ENCODE measurements at places on chromosomes 4 and X. TPM values are rescaled to one million over a fixed set of nuclear protein-coding genes. Genes with fewer than 3 reads are reported as not detected.

TMEM154 gene
- total RNA-seq: 1.7 TPM

REELD1 gene
- not detected for total RNA-seq

CXCL9 gene
- total RNA-seq: not detected

HAND2 gene
- total RNA-seq: 69.7 TPM

LONRF3 gene
- 5.8 TPM for total RNA-seq

CT45A5 gene
- total RNA-seq: not detected

ABCG2 gene
- total RNA-seq: 10.0 TPM

BANK1 gene
- total RNA-seq: 0.52 TPM

CT45A10 gene
- not detected for total RNA-seq

F8A3 gene
- 2.2 TPM for total RNA-seq

COL4A6 gene
- total RNA-seq: 12.9 TPM

GIMD1 gene
- not detected for total RNA-seq

GRCh38 chrX:24268786-24269185 lies 45.1 kb downstream of the SUPT20HL2 start:
- H3K36me3 ChIP-seq: no peaks in the 10 kb centered on the region
- H3K4me1 ChIP-seq: no peaks in the 10 kb centered on the region
- no peak overlapping the region for H3K4me3 ChIP-seq
- DNase-seq: no peak

- no peaks in the 10 kb centered on the region for H3K36me3 ChIP-seq
- peak; percentile 84 for DNase-seq
- H3K27ac ChIP-seq: peak overlapping the region; percentile 85
- peaks cover 26% of the 10 kb centered on the region for H3K4me1 ChIP-seq
Measured at GRCh38 chr4:73599182-73599581, 21.1 kb downstream of the RASSF6 start.

DNA sequence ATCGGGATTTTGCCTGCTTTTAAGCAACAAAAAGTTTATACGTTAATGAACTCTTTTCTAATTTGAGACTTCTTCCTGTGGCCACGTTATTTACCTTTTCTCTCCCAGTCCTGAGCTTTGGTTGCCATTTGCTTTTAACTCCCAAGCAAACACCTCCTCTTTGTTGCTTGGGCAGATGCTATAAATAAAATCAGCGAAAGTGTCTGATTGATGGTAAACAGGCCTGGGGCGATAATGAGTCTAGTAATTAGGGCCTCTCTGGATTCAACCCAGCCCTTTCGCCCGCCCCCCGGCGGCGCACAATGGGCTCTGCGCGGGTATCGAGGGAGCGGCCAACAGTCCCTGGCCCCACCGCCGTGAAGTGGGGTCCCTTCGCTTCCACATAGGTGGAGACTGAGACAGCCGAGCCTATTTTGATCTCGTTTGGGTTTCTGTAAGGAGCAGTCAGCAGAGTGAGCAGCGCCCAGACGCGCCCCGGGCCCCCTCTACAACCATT lies 790 bp downstream of the CLGN start:
- peak overlapping the region; percentile 14 for H3K27ac ChIP-seq
- DNase-seq: peak; percentile 19
- no peaks in the 10 kb centered on the region for H3K27me3 ChIP-seq
- H3K4me3 ChIP-seq: peak overlapping the region; percentile 91
- no peaks in the 10 kb centered on the region for H3K4me1 ChIP-seq

DNA sequence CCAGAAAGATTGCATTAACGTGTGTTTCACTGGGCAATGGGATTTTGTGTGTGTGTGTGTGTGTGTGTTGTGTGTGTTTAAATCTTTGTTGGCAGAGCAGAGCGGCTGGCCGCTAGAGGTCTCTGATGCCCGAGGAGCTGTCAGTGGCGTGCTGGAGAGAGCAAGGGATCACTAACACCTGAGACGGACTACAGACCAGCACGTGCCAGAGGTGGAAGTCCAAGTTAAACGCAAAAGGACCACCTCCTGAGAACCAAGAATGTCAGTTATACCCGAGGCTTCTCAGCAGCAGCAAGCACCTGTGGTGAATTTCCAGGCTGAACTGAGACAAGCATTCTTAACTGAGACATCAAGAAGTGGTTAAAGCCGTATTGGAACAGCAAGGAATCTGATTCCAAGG lies 9.0 kb upstream of the SLC25A14 start:
- peak; percentile 60 for DNase-seq
- H3K4me1 ChIP-seq: no peaks in the 10 kb centered on the region
- no peaks in the 10 kb centered on the region for H3K36me3 ChIP-seq
- no peaks in the 10 kb centered on the region for H3K27me3 ChIP-seq
- no peak overlapping the region for H3K4me3 ChIP-seq
- H3K27ac ChIP-seq: no peak overlapping the region

DNA sequence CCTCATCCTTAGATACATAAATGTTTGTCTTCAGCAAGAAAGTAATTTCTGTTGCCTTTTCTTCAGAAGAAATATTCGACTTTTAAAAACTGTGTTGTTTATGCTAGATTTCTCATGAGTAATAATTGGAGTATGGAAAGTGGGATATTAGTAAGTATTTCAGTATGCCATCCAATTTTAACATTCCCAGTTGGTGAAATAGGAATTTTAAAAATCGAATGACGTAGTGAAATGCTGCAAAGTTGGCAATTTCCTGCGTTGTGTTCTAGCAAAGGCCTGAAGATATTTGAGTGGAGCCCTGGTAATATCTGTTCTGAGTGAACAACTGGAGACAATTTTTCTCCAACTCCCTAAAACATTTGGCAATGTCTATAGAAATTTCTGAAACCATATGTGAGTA lies 190.1 kb downstream of the ZNF330 start:
- DNase-seq: no peak

DNA sequence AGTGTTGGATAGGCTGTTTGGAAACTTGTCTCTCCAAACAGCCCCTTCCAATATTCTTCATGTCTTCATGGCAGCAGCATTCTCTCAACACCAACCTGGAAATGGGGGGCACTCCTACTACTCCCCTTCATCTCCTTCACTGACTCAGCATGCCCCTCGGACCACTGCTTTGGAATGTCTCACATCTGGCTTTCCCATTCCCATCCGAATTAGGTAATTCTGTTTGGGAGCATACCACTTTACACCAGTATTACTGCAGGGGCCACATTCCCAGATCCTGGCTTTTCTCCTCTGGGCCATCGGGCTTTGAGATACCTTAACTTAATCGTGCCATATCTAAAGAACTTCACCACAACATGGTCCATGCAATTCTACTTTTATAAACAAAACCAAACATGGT lies 100.8 kb downstream of the MAML3 start:
- DNase-seq: no peak
- no peak overlapping the region for H3K4me3 ChIP-seq
- no peaks in the 10 kb centered on the region for H3K36me3 ChIP-seq
- H3K27me3 ChIP-seq: no peaks in the 10 kb centered on the region
- no peak overlapping the region for H3K27ac ChIP-seq

- no peak overlapping the region for H3K27ac ChIP-seq
- no peaks in the 10 kb centered on the region for H3K4me1 ChIP-seq
- H3K4me3 ChIP-seq: no peak overlapping the region
- no peaks in the 10 kb centered on the region for H3K36me3 ChIP-seq
- H3K27me3 ChIP-seq: no peaks in the 10 kb centered on the region
Measured at GRCh38 chr4:80948141-80948540, 82.4 kb upstream of the BMP3 start.

GRCh38 chrX:29545878-29546277 lies 669.5 kb upstream of the MAGEB2 start:
- H3K4me1 ChIP-seq: no peaks in the 10 kb centered on the region
- no peak for DNase-seq
- H3K27me3 ChIP-seq: no peaks in the 10 kb centered on the region
- H3K36me3 ChIP-seq: no peaks in the 10 kb centered on the region
- H3K4me3 ChIP-seq: no peak overlapping the region

DNA sequence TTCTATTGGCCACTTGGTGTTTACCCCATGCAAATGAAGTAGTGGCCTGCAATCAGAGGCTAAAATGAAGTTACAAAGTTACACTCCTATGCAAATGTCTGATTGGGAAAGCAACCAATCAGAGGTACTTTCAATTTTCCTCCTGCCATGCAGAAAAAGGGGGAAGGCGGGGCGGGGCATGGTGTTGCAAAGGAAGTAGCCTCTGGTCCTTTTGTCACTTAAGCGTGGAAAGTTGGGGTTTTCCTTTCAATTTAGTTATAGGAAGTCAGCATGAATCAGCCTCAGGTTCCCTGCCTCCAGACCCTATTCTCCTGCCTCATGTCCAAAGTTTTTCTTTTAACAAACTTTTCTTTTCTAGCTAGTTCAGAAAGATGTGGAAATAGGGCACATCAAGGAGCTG lies 69.3 kb downstream of the GPC4 start:
- no peaks in the 10 kb centered on the region for H3K27me3 ChIP-seq
- H3K4me1 ChIP-seq: no peaks in the 10 kb centered on the region
- no peak overlapping the region for H3K4me3 ChIP-seq
- no peaks in the 10 kb centered on the region for H3K36me3 ChIP-seq
- no peak overlapping the region for H3K27ac ChIP-seq

GRCh38 chrX:65668377-65669310 lies 1.2 kb downstream of the MSN start:
- DNase-seq: peak; percentile 38
- peak overlapping the region; percentile 91 for H3K27ac ChIP-seq
- H3K36me3 ChIP-seq: no peaks in the 10 kb centered on the region
- H3K27me3 ChIP-seq: no peaks in the 10 kb centered on the region
- peak overlapping the region; percentile 52 for H3K4me3 ChIP-seq
- no peaks in the 10 kb centered on the region for H3K4me1 ChIP-seq

- no peaks in the 10 kb centered on the region for H3K27me3 ChIP-seq
- no peak overlapping the region for H3K4me3 ChIP-seq
- peak; percentile 51 for DNase-seq
- H3K27ac ChIP-seq: peak overlapping the region; percentile 53
Measured at GRCh38 chr4:74473155-74473811, 28.3 kb downstream of the AREG start.

DNA sequence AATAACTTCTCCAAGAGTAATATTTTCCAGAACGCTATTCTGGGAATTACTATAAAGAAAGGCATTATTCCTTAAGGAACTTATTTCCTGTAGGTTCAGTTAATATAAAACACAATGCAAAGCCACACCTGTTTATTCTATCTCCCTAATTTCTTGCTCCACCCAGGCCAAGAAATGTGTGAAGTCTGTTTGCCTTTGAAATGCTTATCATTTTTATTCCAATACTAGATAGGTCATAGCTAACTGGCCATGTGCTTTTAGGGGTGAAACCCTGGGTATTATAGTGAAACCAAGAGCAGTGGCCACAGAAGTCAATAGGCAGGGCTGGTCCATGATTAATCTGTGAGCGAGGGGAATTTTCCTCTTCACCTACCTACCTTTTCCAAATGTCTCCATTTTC lies 14.8 kb downstream of the CXCL3 start:
- H3K27me3 ChIP-seq: no peaks in the 10 kb centered on the region
- no peaks in the 10 kb centered on the region for H3K36me3 ChIP-seq
- H3K4me3 ChIP-seq: no peak overlapping the region
- no peaks in the 10 kb centered on the region for H3K4me1 ChIP-seq

GRCh38 chr4:87559090-87559837 lies 30.1 kb upstream of the SPARCL1 start:
- H3K4me1 ChIP-seq: no peaks in the 10 kb centered on the region
- no peaks in the 10 kb centered on the region for H3K27me3 ChIP-seq
- DNase-seq: no peak
- no peak overlapping the region for H3K4me3 ChIP-seq
- no peaks in the 10 kb centered on the region for H3K36me3 ChIP-seq
- H3K27ac ChIP-seq: no peak overlapping the region

DNA sequence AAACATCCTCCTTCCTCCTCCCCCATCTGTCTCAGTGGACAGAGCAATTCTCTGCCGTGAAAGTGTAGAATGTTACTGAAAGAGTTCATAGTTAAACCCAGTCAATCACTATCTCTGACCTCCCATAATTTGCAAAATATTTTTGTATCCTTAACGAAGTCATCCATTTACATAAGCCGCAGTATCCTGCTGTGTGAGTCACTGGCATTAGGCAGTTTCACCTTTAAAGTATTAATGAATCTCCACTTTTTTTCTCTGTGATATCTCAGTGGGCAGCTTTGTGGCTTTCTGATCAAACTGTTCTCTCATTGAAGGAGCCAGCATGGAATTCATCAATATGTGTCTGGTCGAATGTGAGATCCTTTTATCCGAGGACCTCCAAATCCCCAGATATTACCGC lies 678.6 kb upstream of the TENM3 start:
- no peaks in the 10 kb centered on the region for H3K4me1 ChIP-seq
- no peak overlapping the region for H3K4me3 ChIP-seq
- no peak overlapping the region for H3K27ac ChIP-seq
- H3K27me3 ChIP-seq: no peaks in the 10 kb centered on the region
- H3K36me3 ChIP-seq: no peaks in the 10 kb centered on the region

GRCh38 chr4:6474053-6474568 lies 1.7 kb upstream of the PPP2R2C start:
- H3K27me3 ChIP-seq: peaks cover 57% of the 10 kb centered on the region
- no peaks in the 10 kb centered on the region for H3K36me3 ChIP-seq
- H3K4me3 ChIP-seq: no peak overlapping the region
- peaks cover 3% of the 10 kb centered on the region for H3K4me1 ChIP-seq
- H3K27ac ChIP-seq: no peak overlapping the region

GRCh38 chr4:42420140-42420539 lies 22.9 kb downstream of the SHISA3 start:
- no peaks in the 10 kb centered on the region for H3K4me1 ChIP-seq
- no peak for DNase-seq
- H3K27me3 ChIP-seq: no peaks in the 10 kb centered on the region
- no peaks in the 10 kb centered on the region for H3K36me3 ChIP-seq
- H3K4me3 ChIP-seq: no peak overlapping the region

DNA sequence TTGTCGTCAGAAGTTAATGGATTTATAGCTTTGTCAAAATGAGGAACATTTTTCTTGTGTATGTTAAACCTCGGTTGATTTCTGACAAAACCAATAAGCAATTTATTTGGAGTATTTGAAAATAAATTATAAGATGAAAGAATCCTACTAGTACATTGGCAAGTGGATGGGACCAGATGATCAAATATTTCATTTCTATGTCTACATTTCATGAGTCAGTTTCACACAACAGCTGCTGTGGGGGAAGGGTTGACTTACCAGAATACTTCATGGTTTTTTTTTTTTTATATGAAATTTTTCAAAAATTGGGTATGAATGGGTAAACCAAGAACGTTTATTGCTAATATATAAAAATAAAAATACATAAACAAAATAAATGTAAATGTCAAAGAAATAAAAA lies 39.4 kb downstream of the RAPGEF2 start:
- H3K4me1 ChIP-seq: peaks cover 9% of the 10 kb centered on the region
- H3K4me3 ChIP-seq: no peak overlapping the region
- no peaks in the 10 kb centered on the region for H3K36me3 ChIP-seq
- no peak overlapping the region for H3K27ac ChIP-seq

- H3K27me3 ChIP-seq: no peaks in the 10 kb centered on the region
- no peaks in the 10 kb centered on the region for H3K36me3 ChIP-seq
- no peaks in the 10 kb centered on the region for H3K4me1 ChIP-seq
- H3K4me3 ChIP-seq: no peak overlapping the region
Measured at GRCh38 chr4:138030375-138030774, 211.8 kb downstream of the SLC7A11 start.

DNA sequence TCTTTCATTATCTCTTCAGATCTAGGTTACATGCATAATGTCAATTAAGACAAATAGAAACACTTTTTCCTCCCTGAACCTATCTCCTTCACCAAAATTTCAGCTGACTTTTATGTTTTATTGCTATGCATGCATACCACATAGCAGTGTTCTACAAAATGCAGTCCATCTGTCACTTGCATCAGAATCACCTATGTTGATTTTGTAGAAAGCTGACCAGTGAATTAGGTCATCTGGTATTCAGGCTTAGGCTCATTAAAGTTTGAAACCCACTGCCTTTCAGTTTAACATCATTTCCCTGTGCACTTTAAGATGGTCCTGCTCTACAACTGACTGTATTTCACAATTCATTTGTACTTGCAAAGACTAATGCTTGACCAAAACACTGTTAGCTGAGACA lies 277.9 kb downstream of the CFAP299 start:
- no peak overlapping the region for H3K27ac ChIP-seq
- no peaks in the 10 kb centered on the region for H3K27me3 ChIP-seq
- no peak overlapping the region for H3K4me3 ChIP-seq
- H3K36me3 ChIP-seq: no peaks in the 10 kb centered on the region
- peaks cover 4% of the 10 kb centered on the region for H3K4me1 ChIP-seq

Data from hepatocyte (in vitro differentiated cells).